Jurkat, Clone E6-1 (cell line): ENCODE measurements at places on chromosomes 16 and 17.

- peak; percentile 80 for DNase-seq
These were observed 211.6 kb downstream of the WWOX start for GRCh38 chr16:78310990-78311561.

- no peak for DNase-seq
These were observed 4.0 kb upstream of the DHRS13 start for GRCh38 chr17:28906706-28907438.

DNA sequence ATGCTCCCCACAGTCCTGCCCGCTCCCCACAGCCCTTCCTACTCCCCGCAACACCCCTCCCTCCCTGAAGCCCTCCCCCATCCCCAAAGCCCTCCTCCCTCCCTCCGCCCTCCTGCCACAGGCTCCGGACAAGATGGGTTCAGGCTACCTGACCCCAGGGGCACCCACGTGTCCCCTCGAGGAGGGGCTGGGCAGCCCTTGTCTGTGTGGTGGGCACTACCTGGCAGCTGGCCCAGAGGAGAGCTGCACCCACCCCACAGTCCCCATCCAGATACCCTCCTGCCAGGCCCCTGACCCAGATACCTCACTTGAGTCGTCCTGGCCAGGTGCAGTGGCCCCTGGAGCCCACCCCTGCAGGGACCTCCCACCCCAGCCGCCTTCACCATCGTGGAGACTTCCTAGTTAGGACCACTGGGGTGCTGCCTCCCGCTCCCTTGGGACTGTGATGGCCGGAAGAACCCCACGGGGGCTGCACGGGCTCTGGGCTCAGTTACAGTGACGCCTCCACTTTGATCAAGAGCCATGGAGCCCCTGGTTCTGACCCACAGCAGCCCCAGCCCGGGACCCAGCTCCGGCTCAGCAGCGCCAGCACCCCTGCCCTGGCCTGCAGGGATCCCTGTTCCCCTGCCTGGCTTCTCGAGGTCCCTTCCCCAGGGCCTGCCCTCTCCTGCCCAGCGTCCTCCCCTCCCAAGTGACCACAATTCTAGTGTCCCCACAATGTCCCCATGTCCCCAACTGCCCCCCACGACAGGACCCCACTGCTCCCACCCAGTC, 806 bp downstream of the PERCC1 start:
- DNase-seq = no peak

GRCh38 chr16:23837553-23838308, 1.9 kb downstream of the PRKCB start:
- no peak for DNase-seq

- no peak for DNase-seq
These were observed 23.2 kb downstream of the COIL start for GRCh38 chr17:56937687-56938086.

DNA sequence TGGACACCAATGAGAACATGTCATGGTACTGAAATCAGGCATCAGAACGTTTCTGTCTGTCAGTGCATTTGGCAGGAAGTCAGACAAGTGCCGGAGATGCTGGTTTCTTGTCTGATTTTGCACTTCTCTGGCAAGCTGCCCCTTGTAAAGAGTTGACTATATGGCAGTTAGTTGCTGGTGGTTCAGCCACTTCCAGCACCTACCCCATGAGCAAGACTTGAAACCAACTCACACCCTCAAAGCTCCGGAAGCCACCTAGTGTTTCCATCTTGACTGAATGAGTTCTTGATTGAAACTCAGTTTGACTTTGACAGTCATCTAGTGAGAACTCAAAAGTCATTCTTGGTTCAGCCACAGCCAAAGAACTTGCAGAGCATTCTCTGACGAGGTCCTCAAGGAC, 225.1 kb downstream of the SPECC1 start:
- DNase-seq = peak; percentile 95

DNA sequence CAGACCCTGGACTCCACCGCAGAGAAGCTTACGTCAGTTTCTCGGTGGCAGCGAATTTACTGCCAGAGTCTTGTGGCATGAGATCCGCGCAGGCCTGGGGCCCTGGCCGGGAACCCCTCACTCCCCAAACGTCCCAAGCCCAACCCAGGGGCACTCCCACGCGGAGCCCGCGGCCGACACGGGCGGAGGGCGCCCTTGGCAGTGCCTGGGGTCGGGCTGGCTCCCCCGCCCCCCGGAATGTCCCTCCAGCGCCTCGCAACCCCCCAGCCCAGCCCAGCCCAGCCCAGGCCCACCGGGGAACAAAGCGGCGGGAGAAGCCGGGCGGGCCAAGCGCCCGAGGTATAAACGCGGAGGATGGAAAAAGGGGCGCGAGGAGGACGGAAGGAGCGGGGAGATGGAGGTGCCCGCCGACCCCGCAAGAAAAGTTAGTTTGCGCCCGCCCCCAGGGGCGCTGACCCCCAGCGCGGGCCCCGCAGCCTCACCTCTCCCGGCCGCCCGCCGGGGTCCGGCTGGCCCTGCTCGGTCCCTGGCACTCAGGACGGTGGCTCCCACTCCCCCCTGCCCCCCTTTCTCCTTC, 330 bp downstream of the CASKIN2 start:
- no peak for DNase-seq

GRCh38 chr17:34499576-34499975, 79.8 kb upstream of the TMEM132E start:
- DNase-seq = peak; percentile 68

GRCh38 chr16:52251495-52251894, 295.4 kb downstream of the TOX3 start:
- no peak for DNase-seq

DNA sequence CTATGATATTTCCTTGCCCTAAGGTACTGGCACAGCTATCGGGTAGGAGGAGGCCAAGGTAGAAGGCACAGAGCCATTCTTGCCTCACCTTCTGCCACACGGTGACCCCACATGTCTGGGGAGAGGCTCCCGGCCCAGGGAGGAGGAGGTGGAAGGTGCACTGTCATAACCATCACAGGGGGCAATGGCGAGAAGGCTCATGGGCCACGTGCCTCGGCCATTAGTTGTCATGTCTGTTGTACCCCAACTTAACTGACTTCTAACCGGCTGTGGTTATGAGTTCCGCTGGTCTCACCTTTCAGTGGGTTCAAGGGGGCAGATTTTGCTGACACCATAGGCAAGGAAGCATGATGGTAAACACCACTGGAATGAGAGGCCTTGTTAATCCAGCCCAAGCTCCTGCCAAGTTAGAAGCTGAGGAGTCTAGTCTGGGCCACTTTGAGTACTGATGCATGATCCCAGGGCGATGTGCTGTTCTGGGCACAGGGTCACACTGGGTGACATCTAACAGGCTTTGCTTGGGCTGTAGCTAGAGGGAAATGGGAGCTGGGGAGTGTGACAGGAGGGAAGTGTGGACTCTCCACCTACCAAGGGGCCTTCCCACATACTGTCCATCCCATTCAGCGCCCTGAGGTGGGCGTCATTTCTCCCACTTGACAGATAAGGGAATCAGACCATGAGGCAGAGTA, 39.6 kb downstream of the HLF start:
- no peak for DNase-seq

- DNase-seq = peak; percentile 42
These were observed 7.5 kb downstream of the EPOP start for GRCh38 chr17:38667099-38667786.

DNA sequence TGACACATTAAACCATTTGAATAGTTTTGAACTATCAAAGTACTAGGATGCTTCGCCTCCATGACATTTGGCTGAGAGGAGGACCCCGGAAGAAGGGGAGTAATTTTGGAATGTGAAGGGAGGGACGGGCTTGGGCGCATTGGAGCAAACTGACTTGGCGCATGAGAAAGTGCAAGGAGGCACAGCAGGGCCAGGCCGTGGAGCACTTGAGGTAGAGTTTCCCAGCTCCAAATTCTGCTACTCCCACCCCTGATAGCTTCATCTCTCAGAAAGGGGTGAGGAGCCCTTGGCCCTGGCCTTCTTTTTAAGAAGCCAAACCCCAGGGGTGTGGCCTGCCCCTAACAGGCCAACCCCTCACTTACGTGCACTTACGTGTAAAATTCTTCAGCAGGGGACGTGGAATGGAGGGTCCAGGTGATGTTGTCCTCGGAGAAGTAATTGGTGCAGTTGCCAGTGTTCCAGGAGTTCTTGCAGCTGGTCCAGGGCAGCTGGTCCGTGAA, 17.7 kb downstream of the SLC6A4 start:
- DNase-seq = no peak

DNA sequence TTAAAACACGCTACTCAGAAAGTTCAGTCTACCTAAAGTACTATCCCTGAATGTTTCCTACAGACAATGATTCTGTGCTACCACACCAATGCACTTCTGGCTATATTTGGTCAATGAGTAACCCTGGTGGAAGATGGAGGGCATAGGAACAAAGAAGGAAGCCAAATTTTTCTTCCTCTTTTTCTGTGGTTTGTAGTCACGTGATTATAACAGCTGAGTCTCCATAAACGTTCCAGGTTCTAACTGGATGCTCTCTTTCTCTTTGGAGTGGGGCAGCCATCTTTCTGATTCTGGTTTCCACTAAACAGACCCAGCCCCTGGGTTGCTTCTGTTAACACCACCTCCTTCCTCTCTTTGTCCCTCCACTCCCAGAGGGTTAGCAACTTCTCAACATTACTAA, 274.9 kb downstream of the CDH11 start:
- no peak for DNase-seq

- DNase-seq = no peak
These were observed 674.4 kb downstream of the TOX3 start for GRCh38 chr16:51872524-51872923.

GRCh38 chr16:21226749-21227148, 6.8 kb upstream of the ANKS4B start:
- DNase-seq = no peak

DNA sequence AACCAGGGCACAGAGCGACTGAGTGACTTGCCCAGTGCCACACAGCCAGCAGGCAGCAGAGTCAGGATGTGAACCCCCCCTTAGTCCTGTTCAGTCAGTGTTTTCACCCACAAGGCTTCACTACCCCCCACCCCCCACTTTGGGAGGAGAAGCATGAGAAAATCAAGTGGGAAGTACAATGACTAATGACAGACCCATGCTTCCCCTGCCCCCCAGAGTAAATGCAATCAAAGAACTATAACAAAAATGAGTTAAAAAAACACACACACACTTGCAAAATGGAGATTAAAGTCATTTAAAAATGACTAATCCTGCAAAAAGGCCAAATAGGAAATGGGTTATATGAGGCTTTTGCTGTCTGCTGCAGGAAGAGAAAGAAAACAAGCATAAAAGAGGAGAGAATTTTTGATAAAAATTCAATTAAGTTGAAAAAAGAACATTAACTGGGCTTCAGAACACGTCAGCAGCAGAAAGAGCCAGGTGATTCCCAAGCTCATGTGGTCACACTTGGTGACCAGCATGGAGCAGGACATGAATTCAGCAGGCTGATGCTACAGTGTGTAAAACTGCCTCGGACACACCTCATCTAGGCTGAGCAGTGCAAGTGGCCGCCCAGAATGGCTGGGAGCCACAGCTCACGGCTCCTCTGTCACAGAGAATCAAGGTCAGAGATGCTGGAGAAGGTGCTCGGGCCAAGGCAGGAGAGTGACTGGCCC, 212.3 kb downstream of the ZNF423 start:
- no peak for DNase-seq

GRCh38 chr17:50887705-50888245, 21.6 kb upstream of the TOB1 start:
- no peak for DNase-seq

GRCh38 chr16:72099377-72099818, 5.8 kb downstream of the DHX38 start:
- DNase-seq = peak; percentile 47

GRCh38 chr16:22232277-22233036, 26.4 kb downstream of the EEF2K start:
- DNase-seq = no peak

- no peak for DNase-seq
These were observed 3.7 kb upstream of the SLC16A11 start for GRCh38 chr17:7047566-7047965.

DNA sequence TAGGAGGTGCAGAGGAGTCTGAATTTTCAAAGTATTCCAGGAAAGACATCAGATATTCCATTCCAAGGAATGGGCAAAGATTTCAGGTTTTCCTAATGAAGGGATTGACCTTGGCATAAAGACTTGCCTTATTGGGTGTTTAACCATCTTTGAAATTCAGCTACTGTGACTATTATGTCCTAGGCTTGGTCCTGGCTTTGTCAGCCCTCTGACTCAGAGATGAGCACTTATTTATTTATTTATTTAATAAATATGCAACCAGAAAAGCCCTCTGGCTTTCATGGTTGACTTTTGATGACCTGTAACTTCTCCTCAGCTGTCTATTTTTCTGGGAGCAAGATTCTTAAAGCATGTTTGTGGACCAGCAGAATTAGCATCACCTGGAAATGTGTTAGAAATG, 455.1 kb downstream of the KIF2B start:
- DNase-seq = no peak

- no peak for DNase-seq
These were observed 15.9 kb downstream of the HAPSTR1 start for GRCh38 chr16:9107025-9107970.

GRCh38 chr16:11152677-11153331, 103.2 kb downstream of the SOCS1 start:
- no peak for DNase-seq

GRCh38 chr16:12208341-12209035, 232.0 kb downstream of the SNX29 start:
- DNase-seq = no peak

DNA sequence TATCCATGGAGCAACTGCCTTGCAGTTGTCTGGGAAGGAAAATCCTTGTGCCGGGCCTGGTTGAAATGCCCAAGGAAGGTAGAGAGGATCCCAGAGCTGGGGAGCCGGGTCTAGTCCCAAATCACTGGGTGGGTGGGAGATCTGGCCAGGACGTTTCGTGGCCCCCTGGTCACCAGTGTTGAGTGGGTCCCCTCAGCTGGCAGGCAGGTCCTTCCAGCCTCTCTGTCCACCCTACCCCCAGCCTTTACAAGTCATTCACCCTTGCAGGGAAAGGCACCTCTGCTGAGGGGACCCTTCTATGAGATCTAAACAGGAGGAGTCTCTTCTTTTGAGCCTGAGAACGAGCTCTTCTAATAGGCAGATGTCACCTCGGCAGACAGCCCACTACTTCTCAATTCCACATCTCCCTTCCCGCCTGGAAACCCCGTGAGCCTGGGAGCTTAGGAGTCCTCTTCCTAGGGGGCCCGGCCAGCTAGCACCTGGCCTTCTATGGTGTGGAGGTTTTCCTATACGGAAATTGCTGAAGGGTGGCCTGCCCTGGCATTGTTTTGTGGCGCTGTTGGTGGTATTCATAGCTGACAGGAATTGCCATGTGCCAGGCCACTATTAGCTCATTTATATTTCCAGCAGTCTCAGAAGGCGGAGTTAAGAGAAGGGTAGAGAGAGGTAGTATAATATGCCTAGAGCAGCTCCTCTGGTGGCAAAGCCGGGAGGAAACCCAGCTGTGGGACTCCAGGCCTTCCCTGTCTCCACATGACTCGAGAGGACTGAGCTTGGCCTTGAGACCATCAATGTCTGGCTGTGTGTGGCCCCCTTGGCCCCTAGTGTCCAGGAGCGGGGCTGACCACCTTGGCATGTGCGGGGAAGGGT, 13.3 kb downstream of the MPRIP start:
- DNase-seq = no peak
